RWPE1 (cell line): ENCODE measurements at places on chromosomes 2 and 18.

- DNase-seq: no peak
These were observed 42.1 kb downstream of the GLI2 start for GRCh38 chr2:120777787-120778186.

- DNase-seq: no peak
These were observed 6.0 kb upstream of the IL1R2 start for GRCh38 chr2:101985793-101986164.

DNA sequence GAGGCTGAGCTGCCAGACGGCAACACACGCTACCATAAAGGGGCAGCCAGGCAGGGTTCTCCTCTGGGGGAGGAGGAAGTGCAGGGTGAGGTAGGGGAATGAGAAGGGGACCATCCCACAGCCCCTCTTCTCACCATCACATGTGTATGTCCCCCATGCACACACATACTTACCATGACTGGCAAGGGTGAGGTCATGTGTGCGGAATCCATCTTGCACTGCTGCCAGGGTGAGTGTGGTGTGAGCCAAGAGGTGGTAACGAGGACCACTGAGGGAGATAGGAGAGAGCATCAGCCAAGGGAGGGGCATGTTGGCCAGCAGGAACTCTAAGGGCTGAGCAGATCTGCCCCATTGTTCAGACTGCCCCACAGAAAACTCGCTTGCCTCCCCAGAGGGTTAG is 7.1 kb downstream of the WDR54 start:
- no peak for DNase-seq

GRCh38 chr2:56015711-56016115 is 92.1 kb upstream of the EFEMP1 start:
- no peak for DNase-seq

DNA sequence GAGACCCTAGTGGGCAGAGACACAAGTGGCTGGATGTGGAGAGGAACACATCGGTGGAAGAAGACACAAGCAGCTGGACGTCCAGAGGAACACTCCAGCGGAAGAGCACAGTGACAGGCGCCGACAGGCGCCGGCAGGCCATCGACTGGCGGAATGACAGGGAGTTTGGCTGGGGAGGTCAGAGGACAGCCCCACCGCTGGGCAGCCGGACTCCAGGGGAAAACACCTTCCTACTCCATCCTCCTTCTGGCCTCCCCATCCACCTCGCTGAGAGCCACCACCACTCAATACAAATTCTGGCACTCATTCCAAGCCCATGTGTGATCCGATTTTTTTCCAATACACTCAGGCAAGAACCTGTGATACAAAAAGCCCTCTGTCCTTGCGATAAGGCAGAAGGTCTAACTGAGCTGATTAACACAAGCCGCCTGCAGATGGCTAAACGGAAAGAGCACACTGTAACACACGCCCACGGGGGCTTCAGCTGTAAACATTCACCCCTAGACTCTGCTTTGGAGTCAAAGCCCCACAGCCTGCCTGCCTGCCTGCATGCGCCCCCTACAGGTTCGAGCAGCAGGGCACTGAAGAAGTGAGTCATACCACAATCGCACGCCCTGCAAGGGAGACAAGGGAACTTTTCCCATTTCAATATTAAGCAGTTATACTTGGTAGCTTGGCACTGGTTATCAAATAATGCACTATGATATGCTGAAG is 50.2 kb upstream of the LRP1B start:
- no peak for DNase-seq

GRCh38 chr18:23761941-23762340 is 72.7 kb downstream of the LAMA3 start:
- DNase-seq: no peak

DNA sequence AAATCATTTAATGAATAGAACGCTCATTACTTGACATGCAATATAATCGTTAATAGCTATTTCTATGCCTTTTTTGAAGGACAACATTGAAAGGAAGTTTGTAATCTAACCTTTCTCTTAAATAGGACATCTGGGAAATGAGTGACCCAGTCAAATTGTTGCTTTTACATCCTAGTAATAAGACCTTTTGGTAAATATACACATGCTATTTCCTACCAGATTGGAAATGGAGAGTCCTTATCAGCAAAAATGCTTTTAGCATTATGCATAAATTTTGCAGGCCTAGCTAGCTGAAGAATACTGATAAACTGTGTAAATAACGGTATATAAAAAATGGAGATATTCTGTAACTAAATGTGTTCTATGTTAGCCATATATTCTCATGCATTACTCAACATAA is 567.3 kb upstream of the DSEL start:
- no peak for DNase-seq
